Hematopoietic multipotent progenitor cell treated with erythropoietin and hydrocortisone succinate and interleukin-3 and kit ligand, for 15 days (in vitro differentiated cells): ENCODE measurements at places on chromosomes 16 and 17.

DNA sequence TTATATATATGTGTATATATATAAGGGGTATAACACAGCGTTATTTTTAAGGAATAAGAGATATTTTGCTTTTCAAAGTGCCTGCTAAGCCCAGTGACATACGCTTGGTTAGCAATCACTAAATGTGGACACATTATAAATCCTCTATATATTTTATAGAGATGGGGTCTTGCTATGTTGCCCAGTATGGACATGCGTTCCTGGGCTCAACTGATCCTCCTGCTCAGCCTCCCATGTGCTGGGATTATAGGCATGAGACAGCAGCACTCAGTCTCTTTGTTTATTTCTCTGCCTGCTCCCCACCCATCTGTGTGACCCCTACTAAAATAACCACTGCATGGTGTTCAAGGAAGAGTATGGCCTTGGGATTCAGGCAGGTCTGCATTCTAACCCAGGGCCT, 63.4 kb downstream of the XYLT1 start:
- no peak for DNase-seq

DNA sequence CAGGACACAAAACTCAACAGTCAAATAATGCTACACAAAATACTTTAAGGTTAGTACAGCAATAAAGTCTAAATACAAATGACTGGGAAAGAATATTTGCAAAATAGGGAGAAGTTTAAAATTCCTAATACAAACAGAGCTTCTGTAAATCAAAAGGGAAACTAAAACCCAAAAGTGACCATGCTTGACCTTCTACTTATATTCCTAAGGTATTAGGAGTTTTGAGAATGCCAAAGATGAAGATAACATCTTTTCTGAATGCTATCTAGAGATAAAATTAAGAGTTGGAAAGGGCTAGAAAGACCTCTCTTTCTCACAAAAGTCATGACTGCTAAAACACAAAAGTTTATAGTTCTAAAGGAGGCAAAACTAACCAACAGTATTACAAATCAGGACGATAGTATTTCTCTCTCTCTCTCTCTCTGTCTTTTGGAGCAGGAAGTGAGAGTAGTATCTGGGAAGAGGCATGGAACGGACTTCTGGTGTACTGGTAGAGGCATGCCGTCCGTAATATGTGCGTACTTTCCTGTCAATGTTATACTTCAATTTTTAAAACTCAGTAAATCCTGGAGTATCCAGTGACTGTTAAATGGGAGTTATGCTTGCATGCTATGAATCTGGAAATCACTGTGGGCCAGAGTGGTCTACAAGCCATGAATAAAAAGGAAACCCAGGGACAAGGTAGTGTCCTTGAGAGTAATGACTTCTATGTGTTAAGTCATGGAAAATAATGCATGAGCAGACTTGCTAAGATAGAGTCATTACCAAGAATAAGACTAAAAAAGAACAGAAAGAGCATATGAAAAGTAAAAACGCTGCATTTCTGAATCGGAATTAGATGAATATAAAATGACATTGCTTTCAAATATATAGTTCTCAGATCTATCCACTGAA, 49.7 kb upstream of the ANKFY1 start:
- DNase-seq: no peak

DNA sequence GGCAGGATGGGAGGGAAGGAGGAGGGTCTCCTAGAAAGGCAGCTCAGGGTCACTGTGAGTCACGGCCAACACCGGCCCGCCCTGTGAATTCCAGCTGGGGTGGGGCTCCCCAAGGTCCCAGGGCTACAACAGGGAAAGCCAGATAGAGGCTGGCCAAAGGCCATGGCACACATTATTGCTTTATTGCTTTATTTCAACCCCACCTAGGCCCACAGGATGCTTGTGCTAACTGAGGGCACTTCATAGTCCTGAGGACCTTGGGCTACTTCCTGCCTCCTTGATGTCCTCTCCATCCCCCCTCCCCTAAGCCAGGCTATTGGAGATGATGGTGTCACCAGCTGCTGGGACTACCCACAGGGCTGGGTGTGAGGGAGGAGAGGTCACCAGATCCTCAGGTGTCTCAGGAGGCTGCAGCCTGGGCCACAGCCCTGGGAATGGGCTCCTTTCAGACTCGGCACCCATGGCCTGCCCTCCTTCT, 26.1 kb downstream of the LRRC75A start:
- DNase-seq: no peak

- no peak for DNase-seq
These were observed 8.9 kb upstream of the HDAC5 start for GRCh38 chr17:44132275-44132821.

DNA sequence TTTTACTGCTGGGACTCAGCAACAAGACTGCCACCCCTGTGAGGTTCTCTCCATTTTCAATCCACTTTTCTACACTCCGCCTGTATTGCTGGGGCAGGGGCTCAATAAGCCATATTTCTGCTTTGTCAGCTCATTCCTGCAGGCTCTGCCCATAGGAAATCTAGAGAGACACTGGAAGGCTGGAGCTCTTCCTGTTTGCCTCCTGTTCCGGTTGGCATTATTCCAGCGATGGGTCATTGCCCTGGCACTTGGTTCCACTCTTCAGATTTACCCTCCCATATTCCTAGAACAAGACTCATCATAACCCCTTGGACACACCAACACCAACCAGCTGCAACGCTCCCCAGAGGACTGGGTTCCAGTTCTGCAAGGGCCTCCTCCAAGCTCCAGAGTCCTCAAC, 210.4 kb downstream of the CA10 start:
- no peak for DNase-seq

DNA sequence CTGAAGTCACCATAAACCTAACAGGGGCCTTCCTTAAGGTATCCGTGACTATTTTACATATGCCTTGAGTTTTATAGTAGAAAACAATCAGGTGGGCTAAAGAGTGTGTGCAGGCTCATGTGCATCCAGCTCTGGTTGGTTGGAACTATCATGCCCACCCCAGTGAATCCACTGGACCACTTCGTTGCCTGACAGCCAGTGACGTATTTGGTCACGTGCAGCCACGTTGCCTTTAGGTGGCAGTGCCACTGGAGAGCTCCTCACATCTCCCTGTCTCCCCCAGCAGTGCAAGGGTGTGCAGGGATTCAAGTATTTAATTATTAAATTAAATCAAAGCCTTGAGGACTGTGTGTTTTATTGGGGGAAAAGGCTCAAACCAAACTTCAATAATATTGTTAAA, 42.1 kb upstream of the DNAH17 start:
- DNase-seq: no peak

DNA sequence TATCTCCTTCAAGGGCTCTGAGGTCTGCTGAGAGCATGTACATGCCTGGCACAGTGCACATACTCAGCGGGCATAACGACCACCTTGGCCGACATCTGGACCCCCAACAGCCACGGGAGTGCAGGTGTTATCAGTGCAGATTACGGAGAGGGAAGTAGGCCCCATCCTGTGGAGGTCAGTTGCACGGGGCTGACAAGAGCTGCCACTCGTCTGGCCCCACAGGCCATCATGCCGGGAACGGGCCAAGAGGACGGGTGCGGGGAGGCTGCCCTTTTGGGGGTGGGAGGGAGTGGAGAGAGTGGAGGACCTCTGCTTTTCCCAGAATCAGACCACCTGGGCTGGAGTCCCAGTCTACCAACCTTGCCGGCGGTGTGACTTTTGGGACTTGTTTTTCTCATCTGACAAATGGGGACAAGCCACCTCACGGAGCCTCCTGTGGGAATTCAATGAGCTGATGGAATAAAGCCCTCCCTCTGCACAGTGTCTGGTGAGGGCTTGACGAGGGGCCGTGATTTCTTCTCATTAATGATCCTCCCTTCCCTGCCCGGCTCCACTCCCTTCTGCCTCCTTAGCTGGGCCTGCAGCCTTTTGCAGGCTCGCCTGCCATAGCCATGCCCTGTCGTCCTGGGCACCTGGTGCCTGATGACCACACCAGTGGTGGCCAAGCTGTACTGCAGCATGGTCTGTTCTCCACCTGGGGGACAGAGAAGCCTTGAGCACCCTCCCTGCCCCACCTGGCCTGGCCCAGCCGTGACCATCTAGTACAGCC, 4.6 kb downstream of the PRSS33 start:
- no peak for DNase-seq

DNA sequence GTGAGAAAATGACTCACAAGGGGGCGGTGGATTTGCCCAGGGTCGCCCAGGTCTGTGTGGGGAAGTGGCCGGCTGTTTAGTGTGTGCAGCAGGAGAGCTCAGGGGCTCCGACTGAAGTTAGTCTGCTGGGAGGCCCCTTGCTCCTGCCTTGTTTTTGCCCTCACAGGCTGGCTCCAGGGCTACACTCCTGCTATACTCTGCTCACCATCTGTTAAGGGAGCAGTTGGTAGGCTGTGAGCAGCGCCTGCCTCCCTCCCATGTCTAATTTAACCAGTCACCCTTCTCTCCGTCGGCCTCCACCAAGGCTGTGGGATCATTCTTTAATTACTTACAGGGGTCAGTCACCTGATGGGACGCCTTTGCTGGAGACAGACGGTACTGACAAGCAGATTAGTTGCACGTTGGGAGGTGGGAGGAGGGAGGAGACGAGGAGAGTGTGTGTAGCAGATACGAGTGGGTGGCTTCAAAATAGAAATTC, 35.5 kb downstream of the KSR1 start:
- peak; percentile 92 for DNase-seq
